ENCODE measurements at places on chromosomes 5 and 9.

- DNase-seq: no peak
These were observed 315 bp downstream of the SLC45A2 start for GRCh38 chr5:33984178-33984577.

DNA sequence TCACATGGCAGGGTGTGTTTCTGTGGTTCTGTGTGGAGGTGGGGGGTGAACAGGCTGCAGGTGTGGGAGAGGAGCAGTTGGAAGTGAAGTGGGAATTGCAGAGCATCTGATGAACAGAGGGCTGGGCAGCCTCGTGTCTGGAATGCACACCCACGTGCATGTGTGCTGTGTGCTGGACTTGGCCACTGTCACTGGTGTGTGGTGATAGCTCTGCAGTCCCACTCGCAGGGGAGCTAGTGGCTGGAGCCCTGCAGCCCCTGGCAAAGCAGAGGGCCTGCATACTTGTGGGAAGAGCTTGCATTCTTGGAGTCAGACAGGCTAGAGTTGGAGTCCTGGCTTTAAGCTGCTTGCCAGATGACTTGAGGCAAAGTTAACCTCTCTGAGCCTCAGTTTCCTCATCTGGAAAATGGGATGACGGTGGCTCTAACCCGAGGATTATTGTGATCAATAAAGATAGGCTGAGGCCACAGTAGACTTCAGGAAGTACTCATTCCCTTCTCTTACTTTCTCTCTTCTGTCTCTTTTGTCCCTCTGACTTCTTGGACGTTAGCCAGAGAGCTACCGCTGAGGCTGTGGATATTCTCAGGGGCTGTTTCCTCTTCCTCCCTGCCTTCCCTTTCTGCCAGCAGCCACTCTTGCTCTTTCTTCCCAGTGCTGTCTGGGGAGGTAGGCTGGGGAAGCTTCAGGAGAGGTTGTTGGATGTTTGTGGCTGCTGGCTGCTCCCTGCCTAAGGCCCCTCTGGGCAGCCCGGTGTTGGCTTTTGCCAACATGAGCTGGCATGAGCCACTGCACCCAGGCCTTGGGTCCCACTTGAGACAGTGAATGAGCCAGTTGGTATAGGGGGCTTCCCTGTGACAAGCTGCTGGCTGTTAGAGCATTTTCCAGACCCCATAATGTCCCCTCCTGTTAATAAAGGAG lies 18.3 kb downstream of the PSAT1 start:
- DNase-seq: no peak

DNA sequence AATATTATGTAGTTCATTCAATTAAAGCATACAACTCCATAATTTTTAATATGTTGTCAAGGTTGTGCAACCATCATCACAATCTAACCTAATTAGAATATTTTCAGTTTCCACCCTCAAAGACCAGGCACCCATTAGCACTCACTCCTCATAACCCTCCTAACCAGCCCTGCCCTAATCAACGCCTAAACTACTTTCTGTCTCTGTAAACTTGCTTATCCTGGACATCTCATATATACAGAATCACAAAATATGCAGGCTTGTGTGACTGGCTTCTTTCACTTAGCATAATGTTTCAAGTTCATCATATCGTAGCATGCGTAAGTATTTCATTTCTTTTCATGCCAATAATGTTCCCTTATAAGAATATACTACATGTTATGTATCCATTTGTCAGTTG lies 134.8 kb upstream of the NFIL3 start:
- DNase-seq: no peak

DNA sequence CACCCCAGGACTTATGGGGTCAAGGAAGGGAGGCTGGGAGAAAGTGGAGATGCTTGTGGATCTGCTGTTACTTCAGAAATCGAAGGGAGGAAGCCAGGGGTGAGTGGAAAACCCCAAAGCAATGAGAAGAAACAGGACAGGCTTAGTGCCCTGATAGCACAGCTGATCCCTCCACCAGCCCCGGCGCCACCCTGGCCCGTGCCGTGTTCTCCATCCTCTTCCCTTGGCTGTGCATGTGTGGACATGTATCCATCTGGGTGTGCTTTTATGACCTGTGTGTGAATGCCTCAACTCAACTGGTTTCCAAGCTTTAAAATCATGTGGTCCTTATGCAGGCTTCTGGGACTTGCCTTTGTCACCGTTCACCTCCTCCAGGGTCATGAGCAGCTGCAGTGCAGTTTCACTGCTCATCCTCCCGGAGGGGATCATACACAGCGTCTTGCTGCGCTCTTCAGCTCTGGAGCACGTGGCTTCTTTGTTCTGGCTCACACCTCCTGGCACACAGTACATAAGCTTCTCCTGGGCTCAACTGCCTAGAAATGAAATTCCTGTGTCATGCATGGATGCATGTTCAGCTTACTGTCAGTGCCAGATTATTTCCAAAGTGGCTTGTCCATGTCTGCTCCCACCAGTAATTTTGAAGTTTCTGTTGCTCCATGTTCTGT lies 58.2 kb downstream of the IPPK start:
- DNase-seq: no peak

DNA sequence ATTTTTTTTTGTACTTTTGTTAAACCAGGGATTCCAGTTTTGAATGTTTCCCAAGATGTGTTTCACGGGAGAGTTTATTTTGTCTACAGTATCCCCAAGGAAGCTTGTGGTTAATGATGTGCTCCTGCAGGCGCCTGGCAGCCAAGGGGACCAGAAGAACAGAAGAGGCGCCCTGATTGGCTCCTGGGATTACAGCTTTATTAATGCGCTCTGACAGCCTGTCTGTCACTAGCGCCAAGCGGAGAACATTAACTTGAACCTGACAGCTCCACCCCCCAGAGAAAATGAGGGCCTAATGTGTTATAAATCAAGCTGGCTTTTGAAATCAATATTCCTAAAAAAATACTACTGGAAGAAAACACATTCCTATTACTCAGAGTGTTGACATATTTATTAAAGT lies 5.0 kb upstream of the FBXL7 start:
- no peak for DNase-seq

GRCh38 chr9:121985792-121986494 lies 107.2 kb downstream of the TTLL11 start:
- no peak for DNase-seq

GRCh38 chr9:135216791-135217441 lies 129.4 kb downstream of the OLFM1 start:
- no peak for DNase-seq

GRCh38 chr5:148146487-148146886 lies 21.9 kb upstream of the SPINK14 start:
- no peak for DNase-seq

DNA sequence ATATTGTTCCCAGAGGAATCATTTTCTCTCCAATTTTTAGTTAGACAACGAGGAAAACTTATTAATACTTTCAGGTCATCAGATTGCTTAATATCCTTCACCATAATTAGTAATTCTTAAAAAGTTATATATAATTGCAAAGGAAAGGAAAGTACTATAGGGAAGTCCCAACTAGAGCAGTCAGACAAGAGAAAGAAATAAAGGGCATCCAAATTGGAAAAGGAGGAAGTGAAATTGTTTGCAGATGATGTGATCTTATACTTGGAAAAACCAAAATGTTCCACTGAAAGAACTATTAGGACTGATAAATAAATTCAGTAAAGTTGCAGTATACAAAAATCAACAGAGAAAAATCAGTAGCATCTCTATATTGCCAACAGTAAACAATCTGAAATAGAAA lies 223.5 kb upstream of the MEF2C start:
- no peak for DNase-seq

GRCh38 chr5:135218790-135219568 lies 180.1 kb downstream of the MACROH2A1 start:
- no peak for DNase-seq

- no peak for DNase-seq
These were observed 24.2 kb downstream of the CCDC69 start for GRCh38 chr5:151199581-151200185.

GRCh38 chr5:96874631-96875030 lies 1.7 kb upstream of the ERAP2 start:
- DNase-seq: no peak

DNA sequence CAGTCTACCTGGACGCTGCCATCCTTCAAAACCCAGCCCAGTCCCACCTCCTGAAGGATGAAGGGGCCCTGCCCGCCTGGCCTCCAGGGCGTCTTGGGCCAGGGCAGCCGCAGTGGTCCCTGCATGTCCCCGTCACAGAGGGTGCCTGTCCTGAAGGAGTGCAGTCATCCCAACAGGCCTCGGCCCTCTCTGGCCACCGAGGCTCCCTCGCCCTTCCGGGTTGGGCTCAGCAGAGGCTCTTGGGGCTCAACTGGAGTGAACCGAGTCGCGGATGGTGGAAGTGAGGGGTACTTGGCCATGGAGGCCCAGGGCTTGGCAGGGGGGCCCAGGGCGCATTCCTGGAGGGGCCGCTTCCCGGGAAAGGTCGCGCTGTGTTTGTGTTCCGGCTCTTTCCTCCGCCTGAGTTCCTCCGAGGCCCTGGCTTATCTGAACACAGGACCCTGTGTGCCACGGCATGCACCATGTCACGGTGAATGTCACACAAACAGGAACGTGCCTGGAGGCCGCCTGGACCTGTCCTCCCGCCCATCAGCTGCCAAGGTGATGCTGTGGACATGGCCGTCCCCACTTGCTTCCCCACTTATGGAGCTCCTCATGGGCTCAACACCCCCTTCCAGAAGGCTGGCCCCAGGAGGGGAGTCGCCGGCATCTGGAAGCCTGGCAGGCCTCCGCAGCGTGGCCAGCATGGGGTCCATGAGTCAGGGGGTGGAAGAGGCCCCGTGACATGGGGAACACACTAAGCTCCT lies 25.7 kb upstream of the OBP2B start:
- no peak for DNase-seq

DNA sequence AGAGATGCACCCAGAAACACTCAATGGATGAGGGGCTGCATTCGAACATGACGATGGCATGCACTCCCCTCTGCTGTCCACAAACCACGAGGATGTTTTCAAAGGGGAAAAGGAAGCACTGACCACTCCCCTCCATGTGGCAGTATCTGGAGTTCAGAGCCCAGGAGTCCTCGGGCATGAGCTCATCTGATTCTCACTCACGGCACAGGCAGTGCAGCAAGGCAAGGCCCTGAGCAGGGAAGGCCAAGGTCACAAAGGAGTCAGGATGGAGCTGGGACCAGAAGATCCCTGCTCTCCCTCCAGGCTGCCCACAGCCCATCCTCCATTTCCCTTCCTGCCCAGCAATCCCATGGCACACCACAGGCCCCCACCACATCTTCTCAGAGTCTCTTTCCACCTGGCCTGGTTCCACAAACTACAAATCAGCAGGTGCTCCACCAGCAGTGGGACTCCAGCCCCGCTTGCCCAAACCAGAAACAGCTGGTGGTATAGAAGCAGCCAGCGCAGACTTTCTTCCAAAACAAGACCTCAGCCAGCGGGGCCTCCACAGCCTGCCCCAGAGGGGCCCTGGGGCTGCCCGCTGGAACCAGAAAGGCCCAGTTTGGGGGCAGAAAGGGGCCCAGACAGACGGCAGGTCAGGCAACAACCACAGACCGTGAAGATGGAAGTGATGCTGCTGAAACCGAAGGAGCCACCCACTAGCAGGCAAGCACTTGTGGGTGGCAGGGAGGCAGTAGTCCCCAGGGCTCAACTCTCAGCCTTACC lies 12.2 kb downstream of the TNIP1 start:
- no peak for DNase-seq

- no peak for DNase-seq
These were observed 30.5 kb downstream of the COL27A1 start for GRCh38 chr9:114185570-114186490.

- no peak for DNase-seq
These were observed 28.0 kb upstream of the TAF11L2 start for GRCh38 chr5:17470064-17470463.

GRCh38 chr9:114448706-114449105 lies 56.6 kb downstream of the WHRN start:
- no peak for DNase-seq

DNA sequence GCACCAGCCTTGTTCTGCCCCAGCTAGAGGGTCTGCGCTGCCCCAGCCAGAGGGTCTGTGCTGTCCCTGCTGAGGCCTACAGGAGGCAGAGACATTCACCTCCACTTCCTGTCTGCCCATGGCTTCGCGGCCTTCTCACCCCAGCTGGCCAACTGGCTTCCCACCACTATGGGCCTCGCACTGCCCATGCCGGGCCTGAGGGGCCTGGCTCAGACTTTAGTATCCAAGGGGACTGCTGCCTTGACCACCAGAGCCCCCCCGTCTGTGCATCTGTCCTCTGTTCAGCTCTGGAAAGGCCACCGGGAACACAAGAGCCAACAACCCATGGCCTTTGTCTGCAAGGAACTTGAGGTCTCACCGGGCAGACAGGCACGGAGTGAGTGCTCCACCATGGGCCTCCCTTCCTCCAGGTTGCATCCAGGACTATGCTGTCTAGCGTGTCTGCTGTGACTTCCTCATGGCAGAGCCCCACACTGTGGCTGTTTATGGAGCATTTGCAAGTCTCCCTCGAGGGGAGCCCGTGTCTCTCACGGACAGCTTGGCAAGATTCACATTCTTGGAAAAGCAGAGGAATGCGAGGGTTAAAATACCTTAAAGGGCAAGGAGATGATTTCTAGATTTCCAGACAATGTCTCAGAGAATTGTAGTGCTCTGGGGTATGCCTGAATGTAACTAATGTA lies 1.7 kb downstream of the DCANP1 start:
- no peak for DNase-seq

DNA sequence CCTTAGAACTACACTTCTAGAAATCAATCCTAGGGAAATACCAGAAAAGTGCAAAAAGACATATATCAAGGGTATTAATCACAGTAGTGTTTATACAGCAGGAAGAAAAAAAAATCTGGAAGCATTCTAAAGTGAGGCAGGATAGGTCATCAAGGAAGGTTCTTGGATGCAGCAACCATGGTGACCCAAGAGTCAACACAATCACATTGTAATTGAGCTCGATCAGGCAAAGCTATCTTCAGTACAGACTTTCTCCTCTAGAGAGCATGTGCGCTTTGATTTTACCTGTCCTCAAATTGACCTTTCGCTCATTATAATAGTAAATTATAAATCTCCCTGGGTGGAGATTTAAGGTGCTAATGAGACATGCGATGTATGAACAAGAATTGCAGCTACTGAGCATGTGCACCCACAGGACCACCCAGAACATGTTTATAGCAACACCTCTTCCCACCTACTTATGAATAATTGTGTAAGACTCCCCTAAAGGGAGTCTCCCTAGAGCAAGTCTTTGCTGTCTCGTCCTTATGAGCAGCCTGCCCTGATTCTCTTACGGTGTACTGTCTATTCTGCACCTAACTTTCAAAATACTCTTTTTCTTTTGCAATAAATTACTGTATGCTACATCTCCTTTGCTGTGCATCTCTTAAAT lies 297.7 kb downstream of the ATPSCKMT start:
- no peak for DNase-seq
